ENCODE measurements at places on chromosomes 5 and 9.

DNA sequence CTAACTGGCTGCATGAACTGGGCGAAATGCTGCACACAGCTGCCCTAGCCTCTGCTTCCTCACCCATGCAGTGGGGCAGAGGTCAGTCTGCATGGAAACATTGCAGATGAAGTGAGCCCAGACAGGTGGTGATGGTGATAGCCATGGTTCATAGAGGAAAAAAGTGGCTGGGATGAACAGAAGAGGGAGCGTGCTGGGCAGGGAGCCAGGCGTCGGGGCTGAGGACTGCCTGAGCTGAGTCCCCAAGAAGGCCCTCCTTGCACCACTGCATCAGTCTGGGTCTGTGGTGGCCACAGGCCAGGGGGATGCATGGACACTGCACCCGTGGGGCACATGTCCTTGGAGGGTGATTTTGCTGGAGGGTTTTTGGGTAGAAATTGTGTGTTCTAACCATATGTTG is 80.5 kb downstream of the AMBP start:
- no peak for DNase-seq

DNA sequence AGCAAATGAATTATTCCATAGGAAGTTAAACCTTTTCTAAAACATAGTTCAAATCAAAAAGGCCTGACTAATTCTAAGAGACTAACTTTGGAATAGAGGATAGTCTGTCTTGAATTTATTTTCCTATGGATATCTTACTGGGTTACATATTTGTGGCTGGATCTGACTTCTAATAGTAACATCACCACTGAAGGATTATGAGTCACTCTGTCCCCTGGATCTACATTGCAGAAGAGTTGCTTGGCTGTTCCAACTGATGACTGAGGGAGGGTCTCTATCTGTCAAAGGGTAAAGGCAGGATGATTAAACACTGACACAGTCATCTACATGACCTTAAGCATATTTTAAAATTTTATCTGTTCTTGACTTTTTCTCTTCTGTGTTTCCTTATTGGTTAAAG is 119.6 kb upstream of the FST start:
- no peak for DNase-seq

- DNase-seq, result no peak
These were observed 112.4 kb downstream of the COL23A1 start for GRCh38 chr5:178477802-178478201.

DNA sequence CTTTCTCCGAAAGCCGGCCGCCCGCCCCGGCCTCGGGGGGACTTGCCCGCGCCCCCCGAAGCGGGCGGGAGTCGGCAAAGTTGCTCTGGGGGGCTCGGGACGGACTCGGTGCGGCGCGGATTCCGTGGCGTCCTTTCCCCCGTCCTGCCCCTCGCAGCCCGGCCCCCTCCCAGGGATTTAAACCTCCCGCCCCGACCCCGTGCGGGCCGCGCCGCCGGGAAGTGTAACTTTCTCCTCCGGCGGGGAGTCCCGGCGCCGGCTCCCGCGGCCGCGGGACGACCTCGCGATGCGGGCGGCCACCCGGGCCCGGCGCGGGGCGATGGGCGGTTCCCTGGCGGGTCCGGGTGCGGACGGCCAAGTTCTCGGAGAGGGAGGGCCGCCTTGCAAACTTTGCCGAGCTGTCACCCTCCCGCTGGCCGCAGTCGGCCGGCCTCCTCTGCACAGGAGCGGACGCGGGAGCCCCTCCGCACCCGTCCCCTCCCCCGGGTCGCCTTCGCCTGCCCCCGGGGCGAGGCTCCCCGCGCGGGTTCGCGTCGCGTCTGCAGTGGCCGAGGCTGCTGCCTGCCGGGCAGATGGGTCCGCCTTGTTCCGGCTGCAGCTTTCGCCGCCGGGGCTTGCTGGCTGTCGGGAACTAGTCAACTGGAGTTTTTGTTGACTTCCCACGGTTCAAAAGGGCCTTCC is 732 bp downstream of the PBX3 start:
- DNase-seq, result peak; percentile 41

DNA sequence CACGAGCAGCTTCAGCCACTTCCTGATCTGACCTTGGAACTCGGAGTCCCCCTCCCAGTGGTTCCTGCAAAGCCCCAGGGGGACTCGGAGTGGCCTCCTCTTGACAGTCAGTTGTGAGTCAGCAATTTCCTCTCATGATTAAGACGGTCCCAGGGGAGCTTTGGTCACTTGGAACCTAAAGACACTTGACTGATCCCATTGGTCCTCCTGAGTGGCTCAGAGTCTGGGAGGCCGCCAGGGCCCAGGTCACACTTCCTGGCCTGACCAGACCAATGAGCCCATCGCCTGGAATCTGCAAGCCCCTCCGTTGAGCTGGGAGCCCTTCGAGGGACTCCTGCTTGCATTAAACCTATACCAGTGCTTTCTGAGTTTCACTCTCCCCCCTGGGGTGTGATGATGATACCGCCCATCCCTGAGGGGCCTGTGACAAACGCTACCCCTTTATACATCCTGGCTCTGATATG is 29.1 kb downstream of the TSPAN17 start:
- DNase-seq, result no peak

GRCh38 chr5:43017428-43017815 is 22.7 kb downstream of the ANXA2R start:
- peak; percentile 38 for DNase-seq

DNA sequence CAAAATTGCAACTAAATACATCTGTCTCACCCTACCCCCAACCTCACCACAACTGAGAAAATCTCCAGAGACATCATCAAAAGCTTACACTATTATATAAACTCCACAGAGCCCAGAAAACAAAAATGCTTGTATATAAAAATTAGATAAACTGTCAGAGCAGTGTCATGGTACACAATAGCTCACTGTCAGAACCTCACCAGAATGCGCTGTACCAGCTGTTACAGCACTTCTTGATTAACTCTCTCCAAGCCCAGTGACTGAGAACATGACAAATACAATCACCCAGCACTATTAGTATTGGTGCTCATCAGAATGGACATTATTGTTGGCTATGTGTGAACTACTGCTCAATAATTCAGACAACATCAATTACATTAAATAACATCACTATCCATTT is 65.7 kb downstream of the ZDHHC21 start:
- DNase-seq, result no peak

DNA sequence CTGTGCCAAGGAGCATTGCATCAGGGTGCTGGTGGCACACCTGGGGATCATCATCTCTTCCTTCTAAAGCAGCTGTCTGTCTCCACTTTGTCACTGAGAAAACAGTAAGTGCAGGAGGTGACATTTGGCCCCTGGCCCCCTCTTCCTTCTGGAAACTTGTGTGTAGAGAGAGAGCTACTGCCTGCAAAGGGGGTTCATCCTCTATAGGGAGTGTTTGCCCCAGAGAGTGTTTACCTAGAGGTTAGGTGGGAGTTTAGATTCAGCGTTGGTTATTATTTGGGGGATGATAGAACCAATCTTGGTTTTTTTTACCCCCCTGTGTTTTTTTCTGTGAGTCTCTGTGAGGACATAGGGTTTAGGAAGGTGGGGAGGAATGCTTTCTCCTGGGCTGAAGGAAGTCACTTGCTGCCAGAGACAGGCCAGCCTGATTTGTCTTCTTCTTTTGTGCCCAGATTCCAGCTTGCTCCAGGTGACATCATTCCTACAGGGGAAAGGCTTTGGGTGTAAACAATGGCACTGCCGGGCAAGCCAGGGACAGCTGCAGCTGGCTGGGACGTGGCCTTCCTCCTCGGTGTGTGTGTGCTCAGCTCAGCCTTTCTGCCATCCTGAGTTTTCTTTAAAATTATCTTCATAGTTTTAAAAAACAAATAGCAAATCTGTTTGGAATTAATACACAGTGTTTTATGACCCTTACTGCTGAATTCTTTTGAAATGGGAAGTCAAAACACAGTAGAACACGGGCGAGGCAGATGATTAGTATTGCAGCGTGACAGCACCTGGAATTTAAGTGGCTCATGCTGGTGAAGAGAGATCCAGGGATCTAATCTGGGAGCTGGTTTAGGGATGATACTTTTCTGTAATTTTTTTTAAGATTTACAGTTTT is 24.5 kb downstream of the PRRC2B start:
- DNase-seq, result no peak

- DNase-seq, result no peak
These were observed 379.5 kb downstream of the TMEM232 start for GRCh38 chr5:110346893-110347358.

GRCh38 chr9:87595610-87596009 is 97.9 kb downstream of the DAPK1 start:
- no peak for DNase-seq

- no peak for DNase-seq
These were observed 184.0 kb downstream of the MED10 start for GRCh38 chr5:6194261-6194875.

- no peak for DNase-seq
These were observed 22.4 kb downstream of the IFNW1 start for GRCh38 chr9:21119093-21119770.

- no peak for DNase-seq
These were observed 536.9 kb upstream of the WWC1 start for GRCh38 chr5:167754501-167755021.

DNA sequence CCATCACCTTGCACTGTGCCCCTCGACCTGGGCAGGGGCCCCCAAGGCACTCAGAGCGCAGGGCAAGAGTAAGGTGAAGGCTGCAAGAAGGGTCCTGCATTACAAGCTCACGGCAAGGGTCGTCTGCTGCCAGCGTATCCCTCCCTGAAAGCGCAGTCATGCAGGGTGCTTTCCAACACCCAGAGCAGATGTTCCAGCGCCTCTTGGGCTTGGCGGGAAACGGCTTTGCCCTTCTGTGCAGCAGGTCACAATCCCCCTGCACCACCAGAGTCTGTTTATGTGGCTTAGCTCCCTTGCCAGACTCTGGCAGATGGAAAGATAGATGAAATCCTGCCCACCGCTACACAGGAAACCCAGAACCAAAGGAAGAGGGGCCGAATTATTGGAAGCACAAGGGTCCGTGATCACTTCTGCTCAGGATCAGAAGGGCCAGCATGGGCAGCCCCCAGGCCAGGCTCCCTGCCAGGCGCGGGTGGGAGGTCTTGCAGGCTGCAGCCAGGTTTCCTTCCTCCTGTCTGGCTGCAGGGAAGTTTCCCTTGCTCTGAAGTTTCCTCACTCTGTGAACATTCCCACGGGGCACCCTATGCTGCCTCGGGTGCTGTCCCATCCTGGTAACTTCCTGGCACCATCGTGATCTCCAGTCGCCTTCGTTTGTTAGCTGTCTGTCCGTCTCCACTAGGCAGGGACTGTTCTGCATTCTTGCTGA is 132.2 kb downstream of the ZNF354C start:
- no peak for DNase-seq

DNA sequence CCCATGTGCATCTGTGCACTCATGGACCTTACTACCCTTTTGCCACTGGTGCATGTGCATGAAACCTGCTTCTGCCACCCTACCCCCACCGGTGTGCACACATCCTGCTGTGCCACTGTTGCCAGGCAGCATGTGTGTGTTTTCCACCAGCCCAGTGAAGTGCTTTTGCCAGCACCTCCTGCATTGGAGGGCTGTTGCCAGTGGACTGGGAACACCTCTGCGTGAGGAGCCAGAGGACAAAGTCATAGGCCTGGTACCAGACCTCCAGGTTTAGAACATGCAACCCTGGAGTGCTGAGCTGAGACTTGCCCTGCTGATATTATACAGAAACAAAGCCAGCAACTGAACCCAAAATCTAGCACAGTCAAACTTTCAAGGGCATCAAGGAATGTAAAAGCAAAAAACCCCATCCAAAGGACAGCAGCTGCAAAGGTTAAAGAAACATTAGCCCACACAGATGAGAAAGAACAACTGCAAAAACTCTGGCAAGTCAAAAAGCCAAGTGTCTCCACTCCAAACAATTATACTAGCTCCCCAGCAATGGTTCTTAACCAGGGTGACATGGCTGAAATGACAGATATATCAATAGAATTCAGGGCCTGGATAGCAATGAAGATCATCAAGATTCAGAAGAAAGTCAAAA is 70.6 kb upstream of the PTPN3 start:
- no peak for DNase-seq

DNA sequence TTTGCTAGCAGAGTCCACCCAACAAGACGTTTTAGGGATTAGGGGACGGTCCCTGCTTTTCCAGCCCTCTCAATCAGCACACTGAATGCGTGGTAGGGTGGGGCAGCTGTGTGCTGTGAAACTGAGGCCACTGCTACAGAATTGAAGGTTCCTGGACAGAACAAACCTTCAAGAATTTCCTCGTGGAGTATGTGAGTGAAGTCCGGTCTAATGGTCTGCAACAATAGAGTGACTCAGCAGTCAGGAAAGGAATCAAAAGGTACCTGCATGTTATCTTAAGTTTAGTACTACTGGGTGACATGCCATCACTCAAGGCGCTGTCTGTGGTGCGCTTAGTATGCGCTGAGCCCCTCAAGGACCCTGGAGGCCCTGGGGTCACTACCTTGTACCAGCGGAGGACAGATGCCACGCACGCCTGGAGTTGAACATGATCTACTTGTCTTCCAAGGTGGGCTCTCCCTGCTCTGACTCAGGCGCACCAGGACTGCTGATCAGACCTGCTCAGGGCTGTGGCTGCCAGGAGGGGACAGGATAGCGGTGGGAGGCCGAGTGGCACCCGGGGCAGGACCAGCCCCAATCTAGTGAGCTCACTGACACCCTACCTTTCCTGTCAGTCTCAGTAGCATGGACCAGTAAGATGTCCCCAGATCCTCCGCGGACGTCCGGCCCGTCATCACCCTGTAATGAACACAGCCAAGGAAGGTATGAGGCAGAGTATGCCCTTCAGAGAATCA is 50.5 kb downstream of the PRRT1B start:
- DNase-seq, result no peak

DNA sequence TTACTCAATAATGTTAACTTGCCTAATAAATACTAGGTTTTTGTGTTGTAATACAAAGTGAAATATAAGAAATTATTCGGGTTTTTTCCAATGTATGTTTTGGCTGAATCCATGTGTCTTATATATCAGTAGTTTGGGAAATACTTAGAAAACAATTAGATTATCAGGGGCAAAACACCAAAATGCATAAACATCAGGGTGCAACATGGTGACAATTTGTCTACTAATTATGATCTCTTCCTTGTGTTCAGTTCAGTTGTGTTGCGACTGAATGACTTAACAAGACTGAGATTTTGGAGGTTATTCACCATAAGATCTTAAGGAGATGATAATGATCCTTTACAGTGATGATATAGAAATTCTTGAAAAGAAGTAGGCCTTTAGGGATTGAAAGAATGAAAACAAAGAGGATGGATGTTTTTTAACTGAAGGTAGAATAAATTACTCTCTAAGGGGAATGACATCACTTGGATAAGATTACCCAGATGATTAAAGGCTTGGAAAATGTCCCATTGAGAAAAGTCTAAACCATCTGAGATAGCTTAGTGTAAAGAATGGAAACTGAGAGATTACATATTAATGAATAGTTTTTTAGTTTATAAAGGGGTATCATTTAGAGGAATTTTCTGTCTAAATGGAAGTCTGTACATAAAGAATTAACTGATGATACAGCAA is 415.8 kb downstream of the SPATA31D1 start:
- DNase-seq, result no peak
